ENCODE measurements at places on chromosomes 2 and 18. TPM values are rescaled to one million over a fixed set of nuclear protein-coding genes. Genes with fewer than 3 reads are reported as not detected.

The ANKRD62 gene
- not detected for total RNA-seq

- H3K4me1 ChIP-seq = peaks cover 65% of the 10 kb centered on the region
- no peaks in the 10 kb centered on the region for H3K36me3 ChIP-seq
- H3K27me3 ChIP-seq = no peaks in the 10 kb centered on the region
Measured at GRCh38 chr2:239316562-239317465, 84.0 kb downstream of the HDAC4 start.

The COPS7B gene
- 21.9 TPM for total RNA-seq

The UGT1A10 gene
- not detected for total RNA-seq

The PAX3 gene
- 4.5 TPM for total RNA-seq

The CHST10 gene
- 6.7 TPM for total RNA-seq

The WDFY1 gene
- 14.0 TPM for total RNA-seq
